ENCODE measurements at places on chromosomes 11 and 22. TPM values are rescaled to one million over a fixed set of nuclear protein-coding genes. Genes with fewer than 3 reads are reported as not detected.

NLRP10 gene
- total RNA-seq = not detected

RIBC2 gene
- 7.0 TPM for total RNA-seq

TSSK2 gene
- not detected for total RNA-seq

SCN3B gene
- total RNA-seq = 5.1 TPM

LINC01488 gene
- total RNA-seq = 1.4 TPM

SCGB1C1 gene
- not detected for total RNA-seq

INPPL1 gene
- total RNA-seq = 389 TPM

- H3K4me1 ChIP-seq = peaks cover 21% of the 10 kb centered on the region
- H3K27me3 ChIP-seq = no peaks in the 10 kb centered on the region
- H3K27ac ChIP-seq = peak overlapping the region; percentile 76
- peaks cover 15% of the 10 kb centered on the region for H3K36me3 ChIP-seq
- DNase-seq = no peak
These were observed 612 bp downstream of the GTSE1 start for GRCh38 chr22:46297151-46297812.

DNA sequence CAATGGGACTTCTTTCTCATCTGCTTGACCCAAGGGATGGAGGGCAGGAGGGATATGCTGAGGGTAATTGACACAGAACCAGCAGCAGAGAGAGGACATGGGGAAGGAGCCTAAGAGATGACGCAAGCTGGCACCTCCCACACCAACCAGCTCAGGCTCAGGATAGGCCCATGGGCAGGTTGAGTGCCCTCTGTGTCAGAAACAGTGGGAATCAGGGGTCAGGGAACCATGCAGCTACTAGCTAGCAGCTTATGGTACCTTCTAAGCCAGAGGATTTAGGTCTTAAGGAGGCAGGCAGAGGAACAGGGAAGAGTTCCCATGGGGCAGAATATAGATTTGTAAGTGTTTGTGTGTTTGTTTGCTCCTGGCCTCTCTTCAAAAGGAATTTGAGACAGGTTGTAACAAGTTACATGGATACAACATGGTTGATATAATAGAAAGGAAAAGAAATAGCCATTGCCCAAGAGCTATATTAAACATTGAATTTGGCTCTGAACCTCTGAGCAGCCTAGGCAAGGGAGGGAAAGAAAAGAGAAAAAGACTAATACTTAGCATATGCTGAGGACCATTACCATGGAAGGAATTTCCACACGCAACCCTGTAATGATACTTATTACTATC, 39.9 kb upstream of the NAV2 start:
- H3K4me3 ChIP-seq = no peak overlapping the region
- H3K36me3 ChIP-seq = no peaks in the 10 kb centered on the region
- H3K4me1 ChIP-seq = peaks cover 4% of the 10 kb centered on the region
- no peak overlapping the region for H3K27ac ChIP-seq

DNA sequence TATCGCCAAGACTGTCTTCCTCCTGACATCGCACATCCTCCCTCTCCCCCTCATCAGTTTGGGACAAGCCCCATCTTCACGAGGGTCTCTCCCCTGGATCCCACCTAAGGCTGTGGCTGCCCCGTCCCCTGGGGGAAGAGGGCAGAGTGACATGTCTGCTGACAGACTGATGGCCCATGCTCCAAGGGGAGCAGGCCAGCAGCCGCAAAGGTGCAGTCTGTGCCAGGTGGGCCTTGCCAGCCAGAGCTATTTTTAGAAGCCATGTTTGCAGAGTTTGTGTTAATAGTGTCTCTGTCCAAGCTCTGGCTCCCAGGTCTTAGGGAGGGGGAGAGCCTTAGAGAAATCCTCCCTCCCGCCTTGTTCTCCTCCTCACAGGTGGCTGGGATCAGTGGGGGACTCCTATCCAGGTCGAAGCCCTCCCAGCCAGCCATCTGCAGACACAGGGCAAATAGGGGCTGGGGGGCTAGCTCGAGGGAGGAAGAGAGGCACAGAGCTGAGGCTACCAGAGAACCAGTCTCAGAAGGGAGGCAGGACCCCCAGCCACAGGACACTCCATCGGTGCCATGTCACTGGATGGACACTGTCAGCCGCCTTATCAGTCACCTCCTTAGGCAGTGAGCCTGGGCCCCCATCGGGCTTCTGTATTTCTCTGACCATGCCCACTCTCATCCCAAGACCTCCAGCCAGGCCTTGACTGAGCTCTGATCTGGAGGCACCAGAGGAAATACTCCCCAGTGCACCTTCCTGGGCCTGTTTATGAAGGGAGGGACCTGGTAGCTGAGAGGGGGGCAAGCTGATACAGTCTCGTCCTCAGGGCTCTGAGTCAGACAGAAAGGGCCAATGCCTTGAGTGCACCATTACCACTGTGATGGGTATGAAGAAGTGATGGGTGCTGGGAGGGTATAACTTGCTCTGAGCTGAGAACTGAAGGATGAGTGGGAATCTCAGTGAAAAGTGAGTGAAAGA, 49.3 kb downstream of the CHRDL2 start:
- H3K4me3 ChIP-seq = no peak overlapping the region
- H3K27me3 ChIP-seq = peaks cover 12% of the 10 kb centered on the region
- no peaks in the 10 kb centered on the region for H3K36me3 ChIP-seq

GRCh38 chr11:119065369-119065768, 2.2 kb upstream of the VPS11 start:
- DNase-seq = no peak
- no peaks in the 10 kb centered on the region for H3K27me3 ChIP-seq
- no peak overlapping the region for H3K27ac ChIP-seq

- H3K4me3 ChIP-seq = no peak overlapping the region
- peaks cover 12% of the 10 kb centered on the region for H3K27me3 ChIP-seq
- peaks cover 21% of the 10 kb centered on the region for H3K4me1 ChIP-seq
- no peaks in the 10 kb centered on the region for H3K36me3 ChIP-seq
- DNase-seq = no peak
These were observed 27.7 kb upstream of the CHKA start for GRCh38 chr11:68148879-68149278.

- no peak for DNase-seq
- peak overlapping the region; percentile 68 for H3K4me3 ChIP-seq
- no peaks in the 10 kb centered on the region for H3K36me3 ChIP-seq
These were observed 8.3 kb upstream of the SLC39A13 start for GRCh38 chr11:47399860-47400767.

DNA sequence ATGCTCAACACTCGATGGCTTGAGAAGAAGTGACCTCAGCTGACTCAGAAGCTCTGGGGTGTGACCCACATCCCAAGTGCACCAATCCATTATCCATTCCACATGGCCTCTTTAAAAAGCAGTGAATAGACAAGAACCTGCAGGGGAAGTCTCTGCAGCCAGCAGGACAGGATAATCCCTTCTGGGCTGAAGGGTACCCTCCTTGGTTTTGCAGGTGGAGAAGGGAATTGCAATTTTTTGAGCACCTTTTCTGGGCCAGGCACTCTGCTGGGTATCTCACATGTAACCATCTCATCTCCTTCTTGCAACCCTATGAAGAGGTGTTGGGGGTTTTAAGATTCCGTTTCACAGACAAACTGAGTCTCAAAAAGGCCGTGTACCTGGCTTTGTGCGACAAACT, 76.6 kb downstream of the MYO18B start:
- H3K27me3 ChIP-seq = peaks cover 47% of the 10 kb centered on the region
- DNase-seq = no peak
- no peak overlapping the region for H3K4me3 ChIP-seq

- peaks cover 40% of the 10 kb centered on the region for H3K4me1 ChIP-seq
- no peak overlapping the region for H3K27ac ChIP-seq
- no peaks in the 10 kb centered on the region for H3K36me3 ChIP-seq
- peaks cover 17% of the 10 kb centered on the region for H3K27me3 ChIP-seq
These were observed 816 bp upstream of the PHRF1 start for GRCh38 chr11:575313-575995.

DNA sequence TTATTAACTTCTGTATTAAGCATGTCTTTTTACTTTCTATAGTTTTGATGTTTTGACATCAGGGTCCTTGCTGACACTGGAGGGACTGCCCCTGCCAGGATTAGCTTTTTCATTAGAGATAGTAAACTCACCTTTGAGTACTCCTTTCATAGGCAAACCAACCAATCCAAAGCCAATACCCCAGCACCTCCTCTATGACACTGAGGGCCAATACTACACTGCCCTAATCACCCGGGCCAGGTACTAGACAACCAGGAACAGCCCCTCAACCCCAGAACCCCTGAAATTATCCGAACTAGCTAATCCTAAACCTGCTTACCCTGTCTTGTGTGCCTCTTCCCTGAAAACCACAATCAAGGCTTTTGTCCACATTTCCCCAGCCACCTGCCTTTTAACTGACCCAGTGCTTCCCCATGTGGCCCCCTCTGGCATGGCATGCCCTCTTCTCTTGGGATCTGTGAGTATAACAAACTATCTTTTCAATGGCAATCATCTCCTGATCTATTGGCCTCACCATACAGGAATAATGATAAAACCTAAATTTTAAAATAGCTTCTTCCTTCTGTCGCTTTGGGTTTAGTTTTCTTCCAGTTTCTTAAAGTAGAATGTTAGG, 31.2 kb downstream of the RAB6A start:
- H3K27ac ChIP-seq = peak overlapping the region; percentile 76
- H3K4me1 ChIP-seq = peaks cover 2% of the 10 kb centered on the region
- peak; percentile 11 for DNase-seq
- peaks cover 29% of the 10 kb centered on the region for H3K36me3 ChIP-seq
- H3K4me3 ChIP-seq = no peak overlapping the region
- no peaks in the 10 kb centered on the region for H3K27me3 ChIP-seq
